ENCODE measurements at places on chromosomes 6 and 20. TPM values are rescaled to one million over a fixed set of nuclear protein-coding genes. Genes with fewer than 3 reads are reported as not detected.

The PRR18 gene
- polyA plus RNA-seq, result 0.01 TPM

DNA sequence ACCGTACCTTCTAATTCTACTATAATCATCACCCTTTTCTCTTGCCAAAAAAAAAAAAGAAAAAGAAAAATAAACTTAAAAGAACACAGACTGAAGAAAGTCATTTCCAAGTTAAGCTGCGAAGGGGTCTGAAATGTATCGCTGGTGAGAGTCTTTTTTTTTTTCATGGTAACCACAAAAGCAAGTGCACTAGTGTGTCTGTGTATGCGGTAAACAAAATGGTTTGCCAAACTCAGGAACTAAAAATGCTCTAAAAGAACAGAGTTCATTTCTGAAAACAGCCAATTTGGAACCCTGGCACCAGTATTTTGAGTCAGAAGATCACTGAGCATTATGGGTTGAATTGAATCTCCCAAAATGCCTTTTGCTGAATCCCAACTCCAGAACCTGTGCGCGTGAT lies 46.6 kb downstream of the CDH4 start:
- H3K27ac ChIP-seq, result no peak overlapping the region
- no peaks in the 10 kb centered on the region for H3K36me3 ChIP-seq
- no peaks in the 10 kb centered on the region for H3K27me3 ChIP-seq
- H3K4me1 ChIP-seq, result peaks cover 3% of the 10 kb centered on the region
- H3K4me3 ChIP-seq, result no peak overlapping the region

GRCh38 chr20:4108495-4109306 lies 93.3 kb upstream of the RNF24 start:
- DNase-seq, result peak; percentile 75
- H3K27ac ChIP-seq, result no peak overlapping the region
- peaks cover 8% of the 10 kb centered on the region for H3K4me1 ChIP-seq
- no peaks in the 10 kb centered on the region for H3K36me3 ChIP-seq

- no peaks in the 10 kb centered on the region for H3K36me3 ChIP-seq
- H3K4me1 ChIP-seq, result no peaks in the 10 kb centered on the region
- H3K27me3 ChIP-seq, result no peaks in the 10 kb centered on the region
- no peak overlapping the region for H3K27ac ChIP-seq
- no peak overlapping the region for H3K4me3 ChIP-seq
- DNase-seq, result no peak
Observed at GRCh38 chr6:170082531-170083187, 208.2 kb downstream of the DLL1 start.
